ENCODE measurements at places on chromosomes 6 and 20. TPM values are rescaled to one million over a fixed set of nuclear protein-coding genes. Genes with fewer than 3 reads are reported as not detected.

- no peaks in the 10 kb centered on the region for H3K27me3 ChIP-seq
- peaks cover 9% of the 10 kb centered on the region for H3K4me1 ChIP-seq
- no peaks in the 10 kb centered on the region for H3K36me3 ChIP-seq
Measured at GRCh38 chr20:47778398-47779354, 6.6 kb downstream of the SULF2 start.

Gene ASIP
- 0.84 TPM for polyA plus RNA-seq

Gene EYA2
- polyA plus RNA-seq, result 7.9 TPM

DNA sequence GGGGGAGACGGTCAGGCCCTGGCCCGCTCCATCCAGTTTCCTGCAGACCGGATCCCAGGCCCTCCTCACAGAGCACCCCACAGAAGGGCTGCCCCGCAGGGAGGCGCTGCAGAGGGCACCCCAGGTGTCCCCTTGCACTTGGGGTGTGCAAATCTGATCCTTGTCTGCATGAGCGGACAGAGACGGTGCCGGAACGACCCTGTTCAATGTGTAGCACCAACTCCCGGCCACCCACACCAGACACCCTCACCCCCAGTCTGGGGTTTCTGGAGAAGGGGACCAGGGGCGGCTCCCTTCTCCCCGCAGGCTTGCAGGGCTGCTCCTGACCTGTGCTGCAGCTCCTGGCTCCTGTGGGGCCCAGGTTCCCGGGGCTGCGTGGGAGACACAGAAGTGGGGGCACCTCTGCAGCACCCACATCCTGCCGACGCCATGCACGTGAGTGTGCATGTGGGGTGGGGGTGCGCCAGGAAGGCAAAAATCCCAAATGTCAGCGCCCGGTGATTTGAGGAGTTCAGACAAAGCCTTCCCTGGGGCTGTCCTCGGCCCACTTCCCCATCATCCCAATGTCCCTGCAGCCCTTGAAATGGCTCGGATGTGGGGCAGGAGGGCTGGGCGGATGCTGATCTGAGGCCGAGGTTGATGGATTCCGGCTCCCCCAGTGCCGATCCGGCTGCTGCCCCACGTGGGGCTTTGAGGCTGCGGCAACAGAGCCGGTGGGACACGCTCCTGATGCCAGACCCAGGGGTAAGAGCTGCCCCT is 85.3 kb upstream of the BHLHE23 start:
- no peaks in the 10 kb centered on the region for H3K36me3 ChIP-seq
- H3K27me3 ChIP-seq, result no peaks in the 10 kb centered on the region
- H3K4me3 ChIP-seq, result no peak overlapping the region
- no peak overlapping the region for H3K27ac ChIP-seq
- no peak for DNase-seq
- H3K4me1 ChIP-seq, result no peaks in the 10 kb centered on the region

GRCh38 chr6:41546475-41546865 is 289 bp downstream of the FOXP4 start:
- peaks cover 31% of the 10 kb centered on the region for H3K4me1 ChIP-seq
- H3K27me3 ChIP-seq, result no peaks in the 10 kb centered on the region
- H3K27ac ChIP-seq, result no peak overlapping the region
- no peak overlapping the region for H3K4me3 ChIP-seq
- peaks cover under 1% of the 10 kb centered on the region for H3K36me3 ChIP-seq

All from kidney (tissue), 22 donors.